ENCODE measurements at places on chromosomes 2 and 18.

- DNase-seq = no peak
Measured at GRCh38 chr2:207499114-207499513, 30.6 kb upstream of the CREB1 start.

DNA sequence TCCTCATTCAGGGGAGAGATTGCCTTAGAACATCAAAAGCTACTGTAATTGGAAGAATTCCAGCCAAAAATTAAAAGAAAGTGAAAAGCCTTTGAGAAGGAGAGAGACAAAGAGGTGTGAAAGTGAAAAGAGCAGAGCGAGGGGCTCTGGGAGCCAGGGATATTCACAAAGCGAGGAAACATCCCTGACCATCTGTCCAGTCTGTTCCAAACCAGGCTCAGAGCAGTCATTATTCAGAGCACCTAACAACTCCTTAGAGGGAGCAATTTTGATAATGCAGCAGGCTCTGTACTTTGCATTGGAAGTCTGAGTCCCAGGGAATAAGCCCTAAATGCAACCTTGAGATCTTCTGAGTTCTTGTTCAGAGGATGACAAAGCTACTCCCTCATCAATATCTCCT, 119.1 kb upstream of the LYPD1 start:
- DNase-seq = no peak

DNA sequence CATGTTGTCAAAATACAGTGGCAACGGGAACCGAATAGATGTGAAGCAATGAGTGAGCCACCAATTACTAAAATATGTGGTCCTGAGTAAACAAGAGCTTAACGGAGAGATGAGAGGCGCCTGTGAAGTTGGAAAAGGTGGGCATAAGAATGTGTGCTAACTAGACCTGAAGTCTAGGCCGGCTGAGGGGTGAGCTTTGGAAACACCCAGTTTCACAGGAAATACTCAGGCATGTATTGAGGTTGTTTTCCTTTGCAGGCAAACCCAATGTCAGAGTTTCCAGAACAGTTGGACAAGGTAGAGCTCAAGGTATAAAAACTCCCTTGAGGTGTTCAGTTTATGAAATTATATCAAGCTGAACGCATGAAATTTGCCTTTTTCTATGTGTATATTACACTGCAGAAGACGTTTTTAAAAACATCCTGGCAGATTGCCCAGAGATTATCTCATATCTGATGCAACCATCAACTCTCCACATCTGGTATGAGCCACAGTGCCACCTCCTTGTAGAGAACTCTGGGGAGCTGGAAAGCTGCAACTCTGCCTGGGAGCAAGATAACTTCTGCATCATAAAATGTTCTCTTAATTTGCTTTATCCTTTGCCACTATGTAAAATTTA, 3.9 kb upstream of the WDSUB1 start:
- no peak for DNase-seq

DNA sequence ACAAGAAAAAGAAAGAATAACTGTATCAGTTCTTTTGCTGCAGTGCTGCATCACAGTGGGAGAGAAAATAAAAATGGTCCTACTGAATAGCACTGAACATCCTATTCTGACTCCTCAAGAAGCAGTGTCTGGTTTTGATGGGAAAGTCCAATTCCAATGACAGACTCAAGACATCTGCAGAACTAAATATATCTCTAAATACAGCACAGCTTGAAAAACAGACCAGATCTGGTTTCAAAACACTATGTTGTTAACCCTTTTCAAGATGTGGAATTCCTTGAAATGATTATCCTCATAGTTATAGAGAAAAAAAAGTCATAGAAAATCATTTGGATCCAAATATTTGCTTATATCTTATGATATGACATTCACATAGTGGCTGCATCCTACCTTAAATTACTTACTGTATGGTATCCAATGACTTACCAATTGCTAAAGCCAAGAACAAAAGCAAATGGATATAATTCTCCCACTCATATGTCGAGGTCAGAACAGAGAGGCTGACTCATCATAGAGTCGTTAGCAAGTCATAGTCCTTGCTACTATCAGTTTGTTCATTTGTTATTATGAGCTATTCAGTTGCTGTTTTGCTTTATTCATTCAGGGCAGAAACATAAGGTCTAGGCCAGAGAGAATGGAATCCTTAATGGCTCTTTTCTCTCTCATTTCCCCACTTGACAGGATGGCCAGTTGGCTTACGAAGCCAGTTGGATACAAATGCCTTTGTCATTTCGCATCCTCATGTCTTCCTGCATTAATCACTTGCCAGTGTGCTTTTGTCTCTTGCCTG, 62.5 kb upstream of the ACVR2A start:
- DNase-seq = no peak

- no peak for DNase-seq
Measured at GRCh38 chr2:170218456-170218855, 40.5 kb downstream of the MYO3B start.

GRCh38 chr2:31729442-31730092, 148.8 kb upstream of the SRD5A2 start:
- DNase-seq = no peak

Measured in stimulated activated naive B cell treated with anti-CD40 and anti-IgM and Interleukin-4, amounts not matched to agents 10 μg/mL and 1 μg/mL and 100 μg/mL, for 72 hours (primary cell).